ENCODE measurements at places on chromosomes 5 and 9.

DNA sequence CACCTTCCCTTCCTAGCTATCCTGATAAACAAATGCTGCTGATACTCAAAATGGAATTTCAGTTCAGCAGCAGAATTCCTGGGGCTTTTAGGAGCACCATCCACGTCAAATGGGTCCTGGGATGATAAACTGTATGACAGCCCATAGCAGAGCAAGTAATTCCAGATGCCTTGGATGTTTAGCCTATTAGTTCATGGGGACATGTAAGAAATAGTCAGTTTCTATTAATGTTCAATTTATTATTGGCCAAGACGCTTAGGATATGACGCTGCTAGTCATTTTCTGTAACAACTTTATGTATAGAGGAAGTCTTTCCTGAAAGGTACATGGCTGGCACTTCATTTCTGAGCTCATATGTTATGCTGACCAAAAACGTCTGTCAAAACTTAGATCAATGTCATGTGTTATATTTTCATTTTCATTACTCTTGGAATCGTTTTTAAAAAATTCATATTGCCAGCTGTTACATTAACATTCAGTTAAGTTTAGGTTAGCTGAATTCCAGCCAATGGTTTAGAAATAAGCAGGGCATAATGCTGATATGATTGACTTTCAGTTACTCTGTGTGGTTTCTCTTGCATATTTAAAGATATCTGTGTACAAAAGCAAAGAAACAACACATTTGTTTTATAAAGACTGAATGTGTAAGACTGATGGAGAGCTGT, 243.8 kb downstream of the CSNK1G3 start:
- DNase-seq = no peak

- DNase-seq = no peak
These were observed 101.8 kb downstream of the ESM1 start for GRCh38 chr5:54883374-54884194.

DNA sequence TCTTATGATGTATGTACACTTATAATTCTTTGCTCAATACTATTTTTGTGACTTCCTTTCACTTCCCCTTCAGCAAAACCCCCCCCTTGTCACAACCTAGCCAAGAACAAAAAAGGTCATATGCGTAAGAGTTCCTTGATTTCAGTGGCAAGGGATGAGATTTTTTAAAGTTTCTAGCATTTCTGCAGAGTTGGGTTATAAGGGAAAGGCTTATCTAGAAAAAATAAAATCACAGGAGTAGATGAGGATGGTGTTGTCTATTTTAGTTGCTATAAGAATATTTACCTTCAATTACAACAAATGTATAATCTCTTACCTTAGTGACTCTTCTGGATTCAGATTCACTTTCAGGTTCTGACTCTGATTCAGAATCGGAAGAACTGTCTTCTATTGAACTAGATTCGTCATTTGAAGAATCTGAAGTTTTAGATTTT, 184.6 kb downstream of the AP3B1 start:
- no peak for DNase-seq

DNA sequence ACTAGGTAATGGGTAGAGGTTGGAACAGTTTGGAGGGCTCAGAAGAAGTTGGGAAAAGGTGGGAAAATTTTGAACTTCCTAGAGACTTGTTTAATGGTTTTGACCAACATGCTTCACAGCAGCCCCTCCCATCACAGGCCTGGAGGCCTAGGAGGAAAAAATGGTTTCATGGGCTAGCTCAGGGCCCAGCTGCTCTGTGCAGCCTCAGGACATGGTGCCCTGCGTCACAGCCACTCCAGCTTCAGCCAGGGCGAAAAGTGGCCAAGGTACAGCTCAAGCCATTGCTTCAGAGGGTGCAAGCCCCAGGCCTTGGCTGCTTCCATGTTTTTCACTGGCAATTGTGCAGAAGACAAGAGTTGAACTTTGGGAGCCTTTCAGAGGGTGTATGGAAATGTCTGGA, 453.7 kb downstream of the LRRC70 start:
- DNase-seq = no peak

- no peak for DNase-seq
These were observed 41.6 kb upstream of the FCN1 start for GRCh38 chr9:134959126-134959970.

Data from GM18507 (cell line).